ENCODE measurements at places on chromosomes 7 and 10.
A peak's percentile ranks its signal among the peaks of the same experiment; 100 is the strongest.

DNA sequence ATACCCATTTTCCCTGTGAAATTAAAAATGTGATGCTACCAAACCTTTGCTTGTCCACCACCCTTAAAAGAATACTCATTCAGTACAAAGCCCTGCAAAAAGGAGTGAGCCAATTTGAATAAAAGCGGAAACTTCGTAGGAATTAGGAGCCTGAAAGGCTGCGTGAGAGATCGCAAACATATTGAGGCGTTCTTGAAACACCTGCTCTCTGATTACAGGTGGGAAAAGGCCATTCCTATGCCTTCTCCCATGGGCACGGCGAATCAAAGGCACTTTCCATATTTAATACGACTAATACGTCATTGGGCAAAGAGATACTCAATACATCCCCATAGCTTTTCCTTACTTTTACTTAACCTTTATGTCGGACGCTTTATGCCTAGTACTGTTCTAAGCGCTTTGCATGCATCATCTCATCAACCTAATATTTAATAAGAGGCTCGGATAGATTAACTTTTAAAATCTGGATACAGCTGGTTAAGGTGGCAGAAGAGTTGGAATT is 30.9 kb upstream of the KMT2E start:
- DNase-seq, result no peak

GRCh38 chr10:23294638-23295247 is 49.9 kb downstream of the C10orf67 start:
- no peak for DNase-seq

GRCh38 chr10:32253276-32253675 is 93.7 kb downstream of the EPC1 start:
- DNase-seq, result no peak

- DNase-seq, result no peak
These were observed 12.3 kb downstream of the STX1A start for GRCh38 chr7:73707045-73707631.

- DNase-seq, result no peak
These were observed 281.1 kb downstream of the CCDC3 start for GRCh38 chr10:12720217-12720981.

GRCh38 chr10:77501152-77501845 is 136.3 kb downstream of the KCNMA1 start:
- peak; percentile 51 for DNase-seq

DNA sequence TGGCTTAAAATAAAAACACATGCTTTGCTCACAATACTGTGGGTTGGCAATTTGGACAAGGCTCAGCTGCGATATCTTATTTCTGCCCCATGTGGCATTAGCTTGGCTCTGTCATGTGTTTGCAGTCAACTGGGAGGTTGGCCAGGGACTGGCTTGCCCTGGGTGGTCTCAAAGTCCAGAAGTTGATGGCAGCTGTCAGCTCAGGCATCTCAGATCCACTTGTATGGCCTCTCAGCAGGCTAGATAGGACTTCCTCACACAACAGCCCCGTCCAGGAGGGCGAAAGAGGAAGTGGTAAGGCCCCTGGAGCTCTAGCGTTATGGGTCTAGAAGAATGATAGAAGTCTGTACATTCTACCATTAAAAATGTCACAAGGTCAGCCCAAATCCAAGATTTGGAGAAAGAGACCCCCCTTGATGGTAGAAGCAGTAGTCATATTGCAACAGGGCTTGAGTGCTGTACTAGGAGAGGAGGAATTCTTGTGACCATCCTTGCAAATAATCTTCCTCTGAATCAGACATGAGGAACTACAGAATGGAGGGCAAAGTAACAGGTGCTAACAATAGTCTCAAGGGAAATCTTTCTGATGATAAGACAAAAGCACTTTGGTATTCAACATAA is 166.2 kb downstream of the FAM107B start:
- no peak for DNase-seq

GRCh38 chr10:97199152-97199551 is 13.4 kb upstream of the SLIT1 start:
- no peak for DNase-seq

- no peak for DNase-seq
These were observed 69.3 kb downstream of the EGFR start for GRCh38 chr7:55088107-55088506.

DNA sequence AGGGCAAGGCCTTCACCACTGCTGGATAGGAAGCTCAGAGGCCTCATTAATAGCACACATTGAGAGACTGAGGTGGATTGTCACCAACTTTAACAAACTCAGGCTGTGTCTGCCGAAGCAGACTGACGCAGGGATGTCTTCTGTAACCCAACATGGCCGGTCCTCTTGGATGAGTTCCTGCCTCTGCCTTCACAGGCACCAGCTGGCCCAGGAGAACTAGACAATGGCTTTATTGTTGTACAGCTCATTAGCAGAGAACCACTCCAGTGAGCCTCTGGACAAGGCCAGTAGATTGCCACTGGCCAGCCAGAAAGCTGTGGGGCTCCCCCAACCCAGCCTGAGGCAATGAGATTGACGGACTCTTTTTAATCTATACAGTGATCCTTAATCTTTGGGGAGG is 9.4 kb downstream of the NODAL start:
- no peak for DNase-seq

DNA sequence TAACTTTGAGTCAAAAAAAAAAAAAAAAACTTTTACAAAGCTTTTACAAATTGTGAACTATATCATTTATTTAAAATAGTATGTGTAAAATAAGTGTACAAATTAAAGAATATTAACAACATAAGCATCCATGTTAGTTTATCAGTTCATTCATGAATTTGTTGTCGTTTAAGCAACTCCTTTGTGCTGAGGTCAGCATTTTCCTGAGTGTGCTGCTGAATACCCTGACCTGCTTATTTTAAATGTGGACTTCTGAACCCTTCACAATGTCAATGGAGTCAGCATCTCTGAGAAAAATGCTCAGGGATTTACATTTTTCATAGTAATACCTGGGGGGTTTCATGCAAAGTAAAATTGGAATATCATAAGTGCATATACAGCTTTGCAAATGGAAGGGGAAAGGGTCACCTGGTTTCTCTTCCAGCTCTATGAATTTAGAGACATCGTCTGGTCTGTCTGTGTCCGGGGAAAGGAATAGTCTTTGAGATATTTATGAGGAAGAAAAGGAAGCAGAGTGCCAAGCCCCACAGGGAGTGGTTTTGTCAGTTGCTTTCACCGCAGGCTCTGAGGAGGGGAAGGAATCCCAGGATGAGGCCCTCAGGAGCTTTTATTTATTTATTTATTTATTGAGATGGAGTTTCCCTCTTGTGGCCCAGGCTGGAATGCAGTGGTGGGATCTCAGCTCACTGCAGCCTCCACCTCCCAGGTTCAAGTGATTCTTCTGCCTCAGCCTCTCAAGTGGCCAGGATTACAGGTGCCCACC is 125.5 kb upstream of the SVIL start:
- no peak for DNase-seq

- DNase-seq, result no peak
These were observed 36.2 kb downstream of the KAT6B start for GRCh38 chr10:74862625-74863024.

GRCh38 chr7:36082216-36082615 is 70.8 kb upstream of the EEPD1 start:
- no peak for DNase-seq

DNA sequence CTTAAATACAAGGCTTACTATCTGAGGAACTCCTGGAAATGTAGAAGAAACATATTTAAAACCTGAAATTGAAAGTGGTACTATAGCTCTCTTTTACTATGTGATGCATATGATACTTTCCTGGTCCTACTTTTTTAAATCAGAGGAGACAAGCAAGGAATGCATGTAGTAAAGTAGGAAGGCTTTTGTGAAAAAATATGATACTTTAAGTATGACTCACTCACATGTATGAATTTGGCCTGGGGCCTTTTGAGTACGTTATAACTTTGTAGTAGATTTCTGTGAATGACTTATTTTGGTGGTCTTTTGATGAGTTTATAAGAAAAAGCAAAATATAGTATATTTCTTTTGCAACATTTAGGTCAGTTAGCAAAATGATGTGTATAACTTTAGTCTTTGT is 53.8 kb downstream of the TAX1BP1 start:
- no peak for DNase-seq

GRCh38 chr10:44929356-44930255 is 18.5 kb downstream of the TMEM72 start:
- DNase-seq, result no peak

GRCh38 chr10:5625992-5626777 is 40.2 kb downstream of the ASB13 start:
- DNase-seq, result no peak

DNA sequence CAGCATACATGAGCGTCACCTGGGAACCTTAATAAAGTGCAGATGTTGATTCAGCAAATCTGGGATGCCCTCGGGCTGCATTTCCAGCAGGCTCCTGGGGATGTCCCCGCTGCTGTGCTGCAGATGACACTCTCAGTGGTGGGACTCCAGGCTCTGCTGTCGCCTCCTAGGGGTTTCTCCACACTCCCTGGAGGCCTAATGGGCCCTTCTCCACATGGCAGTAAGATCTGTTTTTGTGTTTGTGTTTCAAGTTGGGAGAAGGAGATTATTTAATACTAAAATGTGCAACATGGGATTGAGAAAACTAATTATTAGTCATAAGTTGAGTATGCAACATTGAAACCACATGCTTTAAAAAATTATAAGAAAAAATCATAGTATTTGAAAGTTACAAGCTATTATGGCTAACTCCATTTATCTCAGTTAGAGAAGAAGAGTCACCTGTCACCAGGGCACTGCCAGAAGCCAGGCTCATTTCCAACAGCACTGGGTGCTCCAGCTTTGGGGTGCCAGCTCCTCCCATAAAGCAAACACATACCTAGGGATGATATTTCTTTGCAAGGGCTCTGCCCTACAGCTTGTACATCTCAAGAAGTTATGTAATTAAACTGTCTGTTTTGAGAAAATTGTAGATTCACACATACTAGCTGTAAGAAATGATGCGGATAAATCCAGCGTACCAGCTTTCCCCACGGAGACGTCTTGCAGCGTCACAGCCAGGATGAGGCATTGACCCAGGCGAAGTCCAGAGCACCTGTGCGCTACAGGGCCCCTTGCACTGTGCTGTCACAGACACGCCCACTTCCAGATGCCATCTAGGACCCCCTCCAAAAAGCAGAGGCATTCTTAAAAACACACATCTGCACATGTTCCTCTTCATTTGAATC is 106.4 kb downstream of the EGFR start:
- DNase-seq, result no peak

DNA sequence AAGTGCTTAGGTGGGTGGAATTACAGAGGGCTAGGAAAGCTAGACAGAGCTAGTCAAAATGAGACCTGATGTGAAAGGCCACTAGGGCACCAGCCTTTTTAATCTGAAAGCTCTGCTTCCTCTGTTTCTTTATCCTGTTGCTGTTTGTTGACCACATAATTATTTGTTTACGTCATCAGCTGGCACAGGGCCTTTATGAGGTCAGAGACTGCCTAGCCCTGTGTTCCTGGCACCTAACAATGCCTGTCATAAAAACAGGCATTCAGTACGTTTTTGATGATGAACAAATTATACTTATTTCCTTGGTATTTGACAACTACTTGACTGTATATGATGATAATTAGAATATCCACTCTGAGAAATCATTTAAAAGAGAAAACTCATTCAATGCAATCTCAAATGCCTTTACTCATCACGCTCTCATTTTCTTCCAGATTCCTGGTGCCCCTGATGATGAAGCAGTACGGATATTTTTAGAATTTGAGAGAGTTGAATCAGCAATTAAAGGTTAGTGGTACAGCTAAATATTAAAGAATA is 26.0 kb downstream of the RBM17 start:
- no peak for DNase-seq

DNA sequence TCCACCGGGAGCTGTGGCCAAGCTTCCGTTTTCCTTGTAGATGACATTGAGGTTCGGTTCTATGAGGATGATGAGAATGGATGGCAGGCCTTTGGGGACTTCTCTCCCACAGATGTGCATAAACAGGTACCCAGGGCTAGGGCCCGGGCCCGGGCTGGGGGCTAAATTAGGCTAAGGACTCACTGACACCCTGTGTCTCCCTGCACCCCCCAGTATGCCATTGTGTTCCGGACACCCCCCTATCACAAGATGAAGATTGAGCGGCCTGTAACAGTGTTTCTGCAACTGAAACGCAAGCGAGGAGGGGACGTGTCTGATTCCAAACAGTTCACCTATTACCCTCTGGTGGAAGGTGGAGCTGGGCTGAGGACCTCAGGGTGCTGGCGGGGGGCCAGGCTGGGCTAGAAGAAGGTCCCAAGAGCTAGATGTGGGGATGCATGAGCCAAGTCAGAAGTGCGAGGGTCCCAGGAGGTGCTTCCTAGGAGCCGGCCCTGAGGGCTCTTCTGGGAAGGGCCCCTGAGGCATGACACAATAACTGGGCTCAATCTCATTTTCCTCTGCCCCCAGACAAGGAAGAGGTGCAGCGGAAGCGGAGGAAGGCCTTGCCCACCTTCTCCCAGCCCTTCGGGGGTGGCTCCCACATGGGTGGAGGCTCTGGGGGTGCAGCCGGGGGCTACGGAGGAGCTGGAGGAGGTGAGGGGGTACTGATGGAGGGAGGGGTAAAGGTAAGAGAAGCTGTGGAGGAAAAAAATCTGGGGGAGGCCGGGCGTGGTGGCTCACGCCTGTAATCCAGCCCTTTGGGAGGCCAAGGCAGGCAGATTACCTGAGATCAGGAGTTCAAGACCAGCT is 2.9 kb downstream of the NFKB2 start:
- DNase-seq, result no peak

- no peak for DNase-seq
These were observed 97.1 kb downstream of the WDR37 start for GRCh38 chr10:1153251-1153763.

DNA sequence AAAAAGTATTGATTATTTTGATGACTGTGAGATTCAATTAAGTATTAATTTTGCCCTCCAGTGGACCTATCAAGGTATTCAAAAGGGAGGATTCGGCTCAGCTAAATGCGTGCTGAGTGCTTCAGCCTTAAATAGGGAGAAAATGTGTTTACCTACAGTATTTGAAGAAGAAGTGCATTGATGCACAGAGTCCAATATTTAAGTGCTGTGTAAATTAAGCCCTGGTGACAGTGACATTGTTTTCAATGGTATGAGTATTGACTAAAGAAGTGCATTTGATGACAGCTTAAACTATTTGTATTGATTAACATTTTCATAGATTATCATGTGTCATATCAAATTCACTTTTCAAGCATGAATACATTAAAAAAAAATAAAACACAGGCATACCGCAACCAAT is 106.6 kb downstream of the POU6F2 start:
- no peak for DNase-seq

DNA sequence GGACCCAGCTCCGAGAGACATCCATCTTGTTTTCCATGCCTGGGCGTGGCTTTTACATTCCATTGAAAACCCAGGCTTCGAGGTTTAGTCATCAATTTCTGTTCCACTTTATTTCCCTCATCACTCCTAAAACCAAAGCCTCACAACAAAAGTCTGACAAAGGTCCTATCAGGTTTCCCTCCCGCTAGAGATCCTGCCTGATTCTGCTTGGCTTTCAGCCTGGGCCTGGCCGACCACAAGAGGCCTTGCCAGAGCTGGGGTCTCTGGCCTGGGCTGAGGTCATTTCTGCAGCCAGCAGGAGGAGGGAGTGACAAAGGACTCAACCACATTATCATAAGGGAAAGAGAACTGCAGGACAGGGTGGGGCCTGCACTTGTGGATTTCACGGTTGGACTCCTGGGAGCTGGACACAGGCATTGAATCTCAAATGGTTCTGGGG is 167.0 kb downstream of the FANK1 start:
- DNase-seq, result peak; percentile 63

Measured in GOT3 (cell line).